NCI-H1092 (cell line): ENCODE measurements at places on chromosomes 4 and X.

DNA sequence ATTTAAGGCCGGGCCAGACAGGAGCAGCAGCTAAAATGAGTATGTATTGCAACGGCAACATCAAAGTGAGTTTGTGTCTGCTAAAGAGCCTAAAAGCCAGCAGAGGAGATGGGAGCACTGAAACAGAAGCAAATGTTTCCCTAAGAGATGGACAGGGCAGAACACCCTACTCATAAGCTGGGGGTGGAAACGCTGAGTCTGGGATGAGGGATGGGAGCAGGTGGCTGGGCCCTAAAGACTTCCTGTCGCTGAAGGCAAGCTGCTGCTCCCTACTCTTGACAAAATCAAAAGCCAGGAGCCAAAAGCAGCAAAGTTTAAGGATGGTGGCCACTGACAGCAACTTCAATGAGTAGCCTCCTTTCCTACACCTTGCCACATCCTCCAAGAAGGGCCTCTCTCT lies 40.6 kb upstream of the NAP1L5 start:
- no peak for DNase-seq

DNA sequence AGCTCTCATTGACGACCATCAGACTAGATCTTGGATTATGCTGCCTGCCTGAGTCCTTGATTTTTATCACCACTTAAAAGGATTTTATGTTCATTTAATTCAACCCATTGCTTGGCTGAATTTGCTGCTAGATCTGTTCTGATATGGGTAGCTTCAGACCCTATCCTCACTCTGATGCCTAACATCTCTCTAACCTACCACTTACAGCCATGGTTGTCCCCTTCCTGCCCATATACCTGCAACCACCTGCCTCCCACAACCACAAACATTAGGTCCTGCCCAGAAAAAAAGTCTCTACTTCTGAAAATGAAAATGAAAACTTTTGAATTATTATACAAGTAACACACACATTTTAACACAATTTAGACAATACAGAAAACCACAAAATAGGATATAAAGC lies 310.8 kb downstream of the HNRNPD start:
- DNase-seq: no peak

- DNase-seq: no peak
Observed at GRCh38 chr4:2412534-2412884, 5.9 kb downstream of the ZFYVE28 start.

DNA sequence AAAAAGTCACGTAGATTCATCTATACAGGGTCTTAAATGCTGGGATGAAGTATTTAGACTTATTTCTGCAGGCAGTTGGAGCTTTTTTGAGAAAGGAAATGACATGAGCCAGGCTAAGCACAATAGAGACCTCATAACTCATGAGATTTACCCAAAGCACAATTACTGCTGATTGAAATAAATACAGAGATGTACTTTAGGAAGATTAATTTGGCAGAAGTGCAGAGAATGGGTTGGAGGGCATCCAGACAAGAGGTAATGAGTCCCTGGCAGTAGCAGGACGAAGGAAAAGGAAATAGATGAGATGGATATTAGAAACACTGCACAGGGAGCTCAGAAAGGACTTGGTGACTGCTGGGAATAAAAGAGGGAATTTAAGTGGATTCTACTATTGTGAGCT lies 129.1 kb downstream of the SHROOM4 start:
- DNase-seq: no peak

DNA sequence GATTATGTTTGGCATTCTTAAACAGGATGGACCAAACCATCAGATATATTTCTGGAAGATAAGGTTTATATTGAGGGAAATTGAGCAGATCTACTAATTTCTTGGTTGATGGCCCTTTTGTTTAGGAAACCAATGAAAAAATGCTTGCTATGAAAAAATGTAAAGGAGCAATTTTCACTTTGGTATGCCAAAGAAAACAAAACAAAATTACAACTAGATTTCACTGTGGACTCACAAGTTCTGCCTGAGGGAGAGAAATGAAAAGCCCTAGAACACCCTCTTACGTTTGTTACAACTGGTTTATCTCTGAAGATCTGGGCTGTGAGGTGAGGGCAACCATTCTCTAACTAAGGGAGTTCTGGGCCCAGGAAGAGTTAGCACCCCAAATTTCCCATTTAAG lies 122.5 kb upstream of the IL15 start:
- no peak for DNase-seq

- DNase-seq: no peak
Observed at GRCh38 chr4:173280998-173281397, 53.2 kb downstream of the HMGB2 start.

DNA sequence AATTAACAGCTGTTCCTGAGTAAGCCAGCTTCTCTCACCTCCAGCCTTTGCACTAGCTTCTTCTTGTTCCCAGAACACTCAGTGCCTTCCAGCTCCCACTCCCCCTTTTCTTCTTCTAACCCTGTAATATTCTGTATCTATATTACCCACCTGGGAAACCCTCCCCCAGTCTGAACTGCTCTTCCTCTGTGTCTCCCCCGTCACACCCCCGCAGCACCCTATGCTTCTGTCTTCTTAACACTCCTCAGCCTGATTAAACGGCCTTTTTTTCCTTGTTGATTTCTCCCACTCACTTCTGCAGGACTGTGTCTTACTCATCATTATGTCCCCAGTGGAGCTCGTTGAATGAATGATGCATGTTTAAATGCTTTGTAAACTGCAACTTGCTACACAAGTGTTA lies 9.0 kb upstream of the LONRF3 start:
- no peak for DNase-seq

- peak; percentile 73 for DNase-seq
Observed at GRCh38 chr4:57426779-57427395, 316.7 kb upstream of the IGFBP7 start.

- DNase-seq: no peak
Observed at GRCh38 chr4:87566276-87566675, 37.1 kb upstream of the SPARCL1 start.

DNA sequence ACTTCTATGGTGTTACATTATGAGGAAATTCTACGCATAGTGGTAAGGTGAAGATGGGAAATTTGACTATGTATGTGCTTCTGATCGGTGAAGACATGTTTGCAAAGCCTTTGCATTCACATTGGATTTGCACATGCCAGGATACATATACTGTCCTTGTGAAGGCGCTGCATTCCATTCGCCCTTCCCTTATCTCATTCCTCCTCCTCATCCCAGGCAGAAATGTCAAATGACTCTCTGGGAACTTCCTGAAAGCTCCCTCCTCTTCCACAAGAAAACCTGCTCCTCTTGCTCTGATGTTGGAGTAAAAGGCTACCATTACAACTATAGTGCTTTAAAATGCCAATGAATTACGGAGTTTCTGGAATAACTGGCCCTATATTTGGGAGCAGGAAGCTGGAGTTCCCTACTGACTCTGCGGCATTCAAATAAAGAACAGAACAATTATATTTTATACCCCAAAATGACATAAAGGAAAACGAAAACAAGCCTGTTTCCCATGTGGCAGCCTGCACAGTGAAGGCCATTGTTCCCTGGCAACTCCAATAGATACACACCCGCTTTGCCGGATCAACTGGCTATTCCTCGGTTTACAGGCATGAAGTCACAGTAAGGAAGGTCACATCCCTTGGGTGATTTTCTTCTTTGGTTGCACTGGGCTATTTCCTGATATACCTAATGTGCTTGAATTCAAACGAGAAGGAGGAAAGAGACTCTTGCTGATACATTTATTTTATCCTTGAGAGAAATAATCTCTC lies 84.5 kb downstream of the AREG start:
- no peak for DNase-seq

GRCh38 chr4:120105472-120105871 lies 38.8 kb upstream of the MAD2L1 start:
- no peak for DNase-seq

GRCh38 chrX:40278340-40279090 lies 180.8 kb upstream of the BCOR start:
- no peak for DNase-seq

- DNase-seq: no peak
Observed at GRCh38 chrX:136347706-136348105, 46.9 kb downstream of the ADGRG4 start.

GRCh38 chr4:2459589-2460349 lies 9.1 kb upstream of the RNF4 start:
- no peak for DNase-seq

DNA sequence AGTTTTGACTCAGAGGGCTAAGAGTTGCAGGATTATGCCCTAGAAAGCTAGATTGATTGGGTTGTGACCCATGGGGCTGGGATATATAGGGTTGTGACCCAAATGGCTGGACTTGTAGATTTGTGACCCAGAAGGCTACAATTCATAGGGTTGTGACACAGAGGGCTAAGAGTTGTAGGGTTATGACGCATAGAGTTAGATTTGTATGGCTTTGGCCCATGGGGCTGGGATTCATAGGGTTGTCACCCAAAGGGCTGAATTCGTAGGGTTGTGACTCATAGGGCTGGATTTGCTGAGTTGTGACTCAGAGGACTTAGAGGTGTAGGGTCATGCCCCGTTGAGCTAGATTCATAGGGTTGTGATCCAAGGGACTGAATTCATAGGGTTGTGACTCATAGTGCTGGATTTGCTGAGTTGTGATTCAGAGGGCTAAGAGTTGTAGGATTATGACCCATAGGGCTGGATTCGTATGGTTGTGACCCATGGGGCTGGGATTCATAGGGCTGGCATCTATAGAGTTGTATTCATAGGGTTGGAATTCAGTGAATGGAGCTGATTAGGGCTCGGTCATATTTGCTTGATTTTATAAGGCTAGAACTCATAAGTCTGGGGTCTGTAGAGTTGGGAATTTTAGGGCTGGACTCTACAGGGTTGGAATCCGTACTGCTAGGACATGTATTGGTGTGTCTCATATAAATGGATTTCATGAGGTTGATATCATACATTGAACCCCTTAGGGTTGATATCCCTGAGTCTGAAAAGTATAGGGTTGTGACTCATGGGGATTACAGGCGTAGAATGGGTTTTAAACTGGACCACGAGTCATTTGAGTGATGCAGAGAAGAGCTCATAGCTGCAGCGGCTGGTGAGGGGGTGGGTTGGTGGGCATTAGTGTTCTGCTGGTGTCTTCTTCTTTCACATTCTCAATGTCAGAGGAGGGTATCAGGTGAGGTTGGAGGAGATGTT lies 125.7 kb downstream of the CRLF2 start:
- no peak for DNase-seq

DNA sequence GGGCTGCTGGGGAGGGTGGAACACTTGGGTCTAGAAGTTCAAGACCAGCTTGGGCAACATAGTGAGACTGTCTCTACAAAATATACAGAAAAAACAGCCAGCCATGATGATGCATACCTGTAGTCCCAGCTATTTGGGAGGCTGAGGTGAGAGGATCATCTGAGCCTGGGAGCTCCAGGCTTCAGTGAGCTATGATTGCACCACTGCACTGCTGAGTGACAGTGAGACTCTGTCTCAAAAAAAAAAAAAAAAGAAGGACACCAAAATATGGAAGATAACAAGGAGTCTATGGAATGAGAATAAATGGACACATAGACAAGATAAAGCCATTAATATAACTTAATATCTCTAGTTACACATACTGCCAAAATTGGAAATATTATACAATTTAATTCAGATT lies 62.7 kb upstream of the IL15 start:
- no peak for DNase-seq

GRCh38 chrX:149124526-149125108 lies 380.5 kb downstream of the IDS start:
- no peak for DNase-seq

DNA sequence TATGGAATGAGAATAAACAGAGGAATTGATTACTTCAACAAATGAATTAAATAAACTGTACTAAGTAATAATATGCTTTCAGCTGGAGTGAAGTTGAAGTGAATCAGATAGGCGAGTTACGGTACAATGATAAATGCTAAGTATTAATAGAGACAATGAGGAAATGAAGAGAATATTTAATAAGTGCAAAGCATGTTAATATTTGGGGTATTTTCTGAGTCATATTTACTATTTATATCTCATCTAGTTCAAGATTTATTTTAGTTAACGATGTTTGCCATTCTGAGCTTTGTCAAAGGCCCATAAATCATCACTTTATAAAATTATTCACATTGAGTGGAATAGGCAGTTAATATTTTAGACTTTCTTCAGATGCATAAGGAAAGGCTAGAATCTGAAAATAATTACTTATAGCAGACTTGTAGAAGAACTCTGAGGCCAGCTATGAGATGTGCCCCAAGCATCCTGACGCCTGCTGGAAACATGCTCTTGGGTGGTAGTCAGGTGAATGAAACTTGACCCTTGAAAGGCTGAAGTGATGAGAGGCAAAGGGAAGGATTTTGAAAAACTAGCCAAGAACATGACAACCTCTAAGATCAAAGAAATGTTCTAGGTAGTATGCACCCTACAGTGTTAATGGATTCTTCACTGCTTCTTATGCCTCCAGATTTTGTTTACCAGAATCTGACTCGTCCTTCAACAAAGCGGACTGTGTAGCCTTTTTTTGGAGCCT lies 133.8 kb upstream of the STIM2 start:
- DNase-seq: no peak
